D721Med (cell line): ENCODE measurements at places on chromosomes 11 and 22.

DNA sequence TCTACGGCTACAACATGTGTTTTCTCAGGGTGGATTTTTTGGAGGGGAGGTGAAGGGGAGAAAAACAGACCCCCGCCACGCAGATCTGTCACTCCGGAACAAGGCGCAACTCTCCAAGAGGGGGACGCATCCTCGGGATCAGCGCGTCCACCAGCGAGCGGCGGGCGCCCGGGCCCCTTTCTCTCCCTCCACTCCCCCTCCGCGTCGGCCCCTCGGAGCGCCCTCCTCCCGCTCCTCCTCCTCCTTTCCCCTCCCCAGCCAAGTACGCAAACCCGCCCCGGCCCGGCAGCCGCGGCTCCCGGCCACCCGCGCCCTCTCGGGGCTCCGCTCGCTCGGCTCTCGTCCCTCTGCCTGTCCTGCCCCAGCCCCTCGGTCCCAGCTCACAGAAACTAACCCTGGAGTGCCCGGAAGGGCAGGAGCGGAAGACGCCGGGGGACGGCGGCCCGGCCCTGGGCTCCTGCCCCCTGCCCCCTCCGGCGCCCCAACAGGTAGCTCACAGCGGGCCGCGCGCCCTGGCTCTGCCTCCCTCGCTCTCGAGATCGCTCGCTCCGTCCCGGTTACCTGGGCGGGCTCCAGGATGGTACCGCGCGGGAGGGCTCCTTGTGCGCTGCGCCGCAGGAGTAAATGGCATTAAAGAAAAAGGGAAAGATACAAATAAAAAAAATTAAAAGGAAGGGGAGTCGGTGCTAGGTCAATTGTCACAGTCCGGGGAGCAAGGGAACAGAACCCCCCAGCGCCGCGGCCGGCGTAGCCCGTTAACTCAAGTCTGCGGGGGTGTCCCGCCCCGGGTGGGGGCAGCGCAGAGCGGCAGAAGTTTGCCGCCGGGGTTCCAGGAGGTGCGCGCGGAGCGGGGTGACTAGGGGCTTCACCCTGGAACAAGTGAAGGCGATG, 131.4 kb upstream of the C11orf58 start:
- DNase-seq, result no peak

DNA sequence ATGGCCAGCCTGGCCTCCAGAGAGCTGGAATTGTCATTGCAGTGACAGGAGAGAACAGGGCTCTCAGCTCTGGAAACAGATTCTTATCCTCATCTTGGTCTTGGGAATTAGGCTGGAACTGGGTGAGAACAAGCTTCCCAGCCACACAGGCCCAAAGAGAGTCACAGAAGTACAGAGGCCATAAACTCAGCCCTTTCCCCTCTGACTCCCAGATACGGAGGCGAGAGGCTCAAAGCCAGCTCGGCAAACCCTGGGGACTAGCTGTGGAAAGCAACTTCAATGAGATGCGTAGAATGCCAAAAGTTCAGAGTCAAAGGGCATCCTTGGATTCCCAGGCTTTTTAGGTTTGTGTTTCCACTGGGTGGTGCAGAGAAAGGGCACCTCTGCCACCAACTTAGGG, 14.3 kb upstream of the ABCC8 start:
- DNase-seq, result no peak

GRCh38 chr11:74212533-74212932, 41.4 kb downstream of the PPME1 start:
- no peak for DNase-seq

DNA sequence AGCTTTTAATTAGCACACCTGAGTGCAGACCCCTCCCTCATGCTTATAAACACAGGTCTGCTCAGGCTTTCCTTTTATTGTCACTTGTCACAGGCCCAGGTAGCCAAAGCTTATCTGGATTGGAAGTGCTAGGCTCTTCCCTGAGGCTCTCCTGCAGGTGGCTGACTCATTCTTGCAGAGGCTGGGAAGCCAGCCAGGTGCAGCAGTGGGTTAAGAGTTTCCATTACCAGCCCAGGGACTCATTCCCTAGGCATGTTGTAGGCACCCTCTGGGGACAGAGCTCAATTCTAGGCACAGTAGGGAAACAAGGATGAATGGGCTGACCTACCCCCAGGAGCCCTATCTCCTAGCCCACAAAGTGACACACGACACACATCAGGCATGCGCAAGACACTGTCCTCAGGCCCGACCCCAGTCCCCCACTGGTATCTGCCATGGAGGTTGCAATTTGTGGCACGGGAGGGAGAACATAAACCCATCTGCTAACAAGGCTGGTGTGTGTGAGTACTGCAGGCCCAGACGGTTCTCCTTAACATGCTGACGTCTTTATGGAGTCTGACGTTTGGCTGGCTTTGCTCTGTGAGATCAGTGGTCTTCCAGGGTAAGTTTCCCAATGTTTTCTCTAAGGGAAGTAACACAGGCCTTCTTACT, 94.2 kb downstream of the ABTB2 start:
- DNase-seq, result no peak

DNA sequence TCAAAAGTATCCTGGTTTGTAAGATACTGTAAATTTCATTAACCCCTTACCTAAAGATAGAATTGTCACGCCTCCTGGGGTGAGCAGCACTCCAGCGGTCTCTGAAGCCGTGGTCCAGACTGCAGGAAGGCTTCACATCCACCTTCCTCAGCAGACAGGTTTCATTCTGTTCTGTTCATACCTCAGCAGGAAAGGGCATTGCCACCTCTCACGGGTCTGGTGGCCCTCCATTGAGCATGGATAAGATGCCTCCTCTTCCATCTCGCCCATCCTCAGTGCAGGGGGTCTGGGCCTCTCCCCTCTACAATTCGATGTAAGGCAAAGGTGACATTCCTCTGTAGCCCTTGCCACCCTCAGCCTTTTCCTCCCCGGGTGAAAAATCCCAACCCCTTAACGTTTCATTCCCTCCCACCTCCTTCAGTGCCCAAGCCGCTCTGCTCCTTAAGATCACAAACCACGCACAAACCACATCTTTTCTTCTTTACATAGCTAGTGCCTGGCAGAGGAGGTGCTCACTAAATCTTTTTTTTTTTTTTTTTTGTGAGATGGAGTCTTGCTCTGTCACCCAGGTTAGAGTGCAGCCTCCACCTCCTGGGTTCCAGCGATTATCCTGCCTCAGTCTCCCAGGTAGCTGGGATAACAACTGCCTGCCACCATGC, 28.5 kb downstream of the RPUSD4 start:
- DNase-seq, result no peak

GRCh38 chr11:100546714-100547113, 140.4 kb upstream of the ARHGAP42 start:
- DNase-seq, result no peak

GRCh38 chr11:84857746-84858145, 769.4 kb downstream of the DLG2 start:
- no peak for DNase-seq

- no peak for DNase-seq
Observed at GRCh38 chr11:70463478-70464255, 65.3 kb downstream of the CTTN start.

- DNase-seq, result no peak
Observed at GRCh38 chr22:39818094-39818493, 75.5 kb downstream of the ENTHD1 start.

GRCh38 chr11:113248702-113249490, 65.5 kb upstream of the TTC12 start:
- no peak for DNase-seq

DNA sequence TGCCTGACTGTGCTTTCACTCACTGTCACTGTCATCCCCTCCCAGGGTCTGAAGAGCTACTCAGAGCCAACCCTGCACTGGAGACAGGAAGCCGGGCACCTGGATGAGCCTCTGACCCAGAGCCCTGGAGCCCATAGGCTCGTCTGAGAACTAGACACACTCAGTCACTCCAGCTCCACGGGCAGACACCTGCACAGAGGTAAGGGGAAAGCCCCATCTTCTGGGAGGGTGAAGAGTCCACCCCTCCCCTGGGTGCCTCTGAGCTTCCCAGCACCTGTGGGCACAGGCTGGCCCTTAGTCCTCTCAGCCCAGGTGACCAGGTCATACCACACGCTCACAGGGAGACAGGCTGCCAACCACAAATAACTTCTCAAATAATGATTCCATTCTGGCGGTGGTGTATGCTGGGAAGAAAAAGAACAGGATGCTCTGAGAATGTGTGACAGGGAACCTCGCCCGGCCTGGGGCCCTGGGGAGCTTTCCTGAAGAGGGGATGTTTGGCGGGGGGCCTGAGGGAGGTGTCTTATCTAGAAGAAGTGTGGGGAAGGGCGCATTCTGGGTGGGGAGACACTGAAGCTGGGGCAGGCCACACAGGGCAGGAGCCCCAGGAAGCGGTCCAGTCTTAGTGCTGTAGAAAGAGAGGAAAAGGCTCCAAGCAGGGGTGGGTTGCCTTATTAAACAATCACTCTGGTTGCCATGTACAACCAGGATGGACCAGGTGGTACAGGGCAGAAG, 5.3 kb downstream of the CCDC157 start:
- DNase-seq, result no peak

DNA sequence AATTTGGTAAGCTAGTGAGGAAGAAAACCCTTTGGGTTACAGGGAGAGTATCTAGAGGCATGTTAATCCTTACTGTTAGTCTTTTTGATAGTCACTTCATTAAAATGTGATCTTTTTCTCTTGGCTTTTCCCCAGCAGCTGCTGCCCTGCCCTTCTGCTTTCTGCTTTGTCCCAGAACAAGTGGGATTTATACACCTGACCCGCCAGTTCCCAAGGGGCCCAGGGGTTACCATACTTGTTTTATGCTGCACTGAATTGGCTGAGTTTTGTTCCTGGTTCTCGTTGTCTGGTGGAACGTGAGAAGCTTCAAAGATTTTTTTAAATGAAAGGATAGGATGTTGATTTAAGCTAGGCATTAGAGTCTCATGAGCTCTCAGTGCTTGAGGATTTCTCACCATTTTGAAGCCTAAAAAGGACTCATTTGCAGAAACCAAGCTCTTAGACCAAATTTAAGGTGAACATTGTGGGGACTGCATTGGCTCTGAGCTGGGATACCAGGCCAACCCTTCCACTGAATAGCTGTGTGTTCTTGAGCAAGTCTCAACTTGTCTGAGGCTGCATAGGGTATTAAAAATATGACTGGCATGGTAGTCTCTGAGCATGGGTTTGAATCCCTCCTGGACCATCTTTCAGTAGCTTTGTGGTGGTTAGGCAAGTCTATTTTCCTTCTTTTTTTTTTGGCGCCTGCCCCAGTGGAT, 6.6 kb downstream of the LIMK2 start:
- no peak for DNase-seq

DNA sequence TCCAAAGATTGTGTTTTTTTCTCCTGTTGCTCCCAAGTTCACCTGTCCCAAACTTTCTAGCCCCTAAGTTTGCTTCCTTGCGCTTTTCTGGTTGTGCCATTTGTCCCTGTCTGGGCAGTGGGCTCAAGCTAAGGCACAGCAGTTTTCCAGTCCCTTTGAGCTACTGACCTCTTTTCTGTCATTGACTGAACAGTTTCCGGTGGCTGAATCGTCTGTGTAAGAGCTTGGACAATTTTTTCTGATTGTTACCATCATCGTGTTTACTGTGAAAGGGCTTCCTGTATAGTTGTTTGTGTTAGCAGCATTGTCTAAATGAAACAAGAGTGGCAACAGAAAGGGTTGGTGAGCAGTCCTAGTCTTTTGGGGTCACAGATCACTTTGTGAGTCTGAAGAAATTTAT, 49.8 kb downstream of the BMAL1 start:
- no peak for DNase-seq

GRCh38 chr11:77406396-77406795, 67.5 kb downstream of the PAK1 start:
- DNase-seq, result no peak

- DNase-seq, result no peak
Observed at GRCh38 chr11:96969251-96969650, 579.4 kb downstream of the JRKL start.

DNA sequence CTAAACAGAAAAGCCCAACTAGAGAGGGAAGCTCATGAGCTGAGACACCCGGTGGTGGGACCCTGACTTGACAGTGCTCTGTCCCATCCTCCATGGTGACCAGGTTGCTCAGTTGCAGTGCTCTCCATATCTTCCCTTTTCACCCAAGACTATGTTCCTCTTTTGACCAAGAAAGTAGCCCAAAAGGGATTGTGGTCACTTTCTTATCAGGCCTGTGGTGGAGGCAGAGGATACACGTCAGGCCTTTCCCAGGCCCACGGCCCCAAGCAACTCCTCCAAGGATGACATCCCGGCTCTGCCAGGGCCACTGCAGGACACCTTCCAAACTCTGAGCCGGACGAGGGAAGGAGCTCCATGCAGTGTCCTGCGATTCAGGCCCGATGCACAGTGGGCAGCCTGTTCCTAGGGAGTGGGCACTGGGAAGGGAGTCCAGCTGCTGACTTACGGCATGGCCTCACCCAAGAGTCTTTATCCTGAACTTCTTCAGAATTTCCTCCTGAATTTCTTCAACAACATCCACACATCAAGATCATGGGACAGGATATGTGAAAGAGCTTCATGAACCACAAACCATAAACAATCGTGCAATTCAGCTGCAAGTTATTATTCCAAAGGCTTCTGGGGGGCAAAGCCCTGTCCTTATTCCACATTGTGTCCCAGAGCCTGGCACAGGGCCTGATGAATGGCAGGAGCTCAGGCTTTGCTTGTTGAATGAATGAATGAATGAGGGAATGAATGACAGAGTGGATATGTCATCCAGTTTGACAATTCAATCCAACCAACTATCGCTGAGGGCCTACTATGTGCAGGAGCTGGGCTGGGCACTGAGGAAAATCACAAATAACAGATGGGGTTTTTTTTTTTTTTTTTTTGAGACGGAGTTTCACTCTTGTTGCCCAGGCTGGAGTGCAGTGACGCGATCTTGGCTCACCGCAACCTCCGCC, 36.0 kb upstream of the MYH9 start:
- no peak for DNase-seq

GRCh38 chr11:65440831-65441499, 18.4 kb downstream of the NEAT1 start:
- no peak for DNase-seq

GRCh38 chr11:27761356-27761755, 61.1 kb upstream of the BDNF start:
- DNase-seq, result no peak

DNA sequence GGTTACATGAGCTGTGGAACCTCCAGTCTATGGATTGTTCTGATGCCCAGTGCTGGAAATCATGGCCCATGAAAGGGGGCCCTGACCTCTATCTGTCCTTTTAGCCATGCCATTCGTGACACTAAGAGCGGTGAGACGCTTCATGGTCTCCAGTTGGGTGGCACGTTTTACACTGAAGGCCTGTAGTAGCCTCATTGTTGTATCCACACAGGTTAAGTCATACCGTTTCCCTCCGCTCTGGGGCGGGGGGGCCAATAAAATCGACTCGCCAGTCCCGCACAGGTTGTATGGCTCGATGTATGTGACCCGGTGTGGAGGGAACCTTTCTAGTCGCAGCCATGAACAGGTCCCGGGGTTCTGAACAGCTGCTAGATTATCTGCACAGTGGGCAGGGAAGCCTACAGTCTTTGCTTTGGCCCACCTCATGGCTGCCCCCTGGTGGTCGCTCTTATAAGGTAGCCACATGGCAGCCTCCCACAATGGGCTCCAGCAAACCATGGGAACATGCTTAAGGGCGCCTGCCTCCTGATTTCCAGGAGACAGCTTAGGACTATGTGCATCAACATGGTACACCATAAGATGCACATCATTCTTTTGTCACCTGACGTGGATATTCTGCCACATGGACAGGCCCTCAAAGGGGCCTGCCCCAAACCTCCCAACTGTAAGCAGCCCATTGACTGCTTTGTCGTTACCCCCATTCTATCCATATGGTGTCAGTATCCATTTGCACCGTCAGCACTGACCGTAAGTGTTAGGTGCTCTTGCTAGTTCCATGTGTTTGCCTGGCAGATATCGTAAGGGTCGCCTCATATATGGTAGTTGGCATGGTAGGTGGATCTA, 19.7 kb upstream of the APOL3 start:
- DNase-seq, result no peak

- no peak for DNase-seq
Observed at GRCh38 chr22:47355776-47356510, 593.5 kb downstream of the TBC1D22A start.

- peak; percentile 90 for DNase-seq
Observed at GRCh38 chr11:64742889-64743590, 902 bp downstream of the RASGRP2 start.
